AG09319 (cell line): ENCODE measurements at places on chromosomes 5 and 9.

DNA sequence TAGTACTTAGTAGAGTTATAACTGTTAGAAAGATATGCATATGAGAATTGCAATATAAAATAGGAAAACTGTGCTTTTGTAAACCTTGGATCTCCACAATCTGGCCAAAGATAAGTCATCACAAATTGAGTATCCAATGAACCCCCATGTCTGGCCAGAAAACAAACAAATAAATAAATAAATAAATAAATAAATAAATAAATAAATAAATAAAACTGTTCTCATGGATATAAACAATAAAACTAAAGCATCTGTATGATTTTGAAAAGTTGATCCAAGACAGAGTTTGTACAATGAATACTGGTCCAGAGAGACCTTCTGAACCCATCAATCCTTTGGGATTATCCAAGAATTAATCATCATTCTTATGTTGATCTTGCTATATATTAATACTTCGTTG lies 367.6 kb upstream of the CDH9 start:
- no peak for DNase-seq

DNA sequence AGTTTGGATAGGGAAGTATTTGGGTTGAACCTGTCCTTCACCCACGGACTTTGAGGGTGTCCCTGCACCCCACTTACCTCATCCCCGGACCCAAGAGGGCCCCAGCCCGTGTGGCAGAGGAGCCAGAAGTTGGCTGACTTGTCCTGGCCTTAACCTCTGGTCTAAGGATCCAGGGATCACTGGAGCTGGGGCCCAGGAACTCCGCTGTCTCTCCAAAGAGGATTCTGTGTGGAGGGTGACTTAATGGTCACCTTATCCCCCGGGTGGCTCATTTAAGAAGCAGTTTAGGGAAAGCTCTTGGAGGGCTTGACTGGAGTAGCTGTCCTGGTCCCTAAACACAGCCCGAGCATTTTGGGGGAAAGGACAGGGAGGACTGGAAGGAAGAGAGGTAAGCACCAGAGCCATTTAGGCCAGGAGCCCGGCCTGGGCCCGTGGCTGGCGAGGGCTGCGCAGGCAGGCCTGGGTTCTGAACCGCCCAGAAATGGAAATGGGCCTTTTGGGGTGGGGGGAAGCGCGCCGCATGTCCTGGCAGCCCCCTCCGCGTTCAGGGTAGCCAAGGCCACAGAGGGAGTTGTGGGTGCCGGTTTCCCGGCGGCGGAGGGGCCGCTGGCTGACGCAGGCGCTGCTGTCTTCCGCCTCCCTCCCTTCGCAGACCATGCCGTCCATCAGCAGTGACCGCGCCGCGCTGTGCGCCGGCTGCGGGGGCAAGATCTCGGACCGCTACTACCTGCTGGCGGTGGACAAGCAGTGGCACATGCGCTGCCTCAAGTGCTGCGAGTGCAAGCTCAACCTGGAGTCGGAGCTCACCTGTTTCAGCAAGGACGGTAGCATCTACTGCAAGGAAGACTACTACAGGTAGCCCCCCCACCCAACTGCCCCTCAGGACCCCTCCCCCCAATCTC lies 2.0 kb downstream of the LHX2 start:
- no peak for DNase-seq

DNA sequence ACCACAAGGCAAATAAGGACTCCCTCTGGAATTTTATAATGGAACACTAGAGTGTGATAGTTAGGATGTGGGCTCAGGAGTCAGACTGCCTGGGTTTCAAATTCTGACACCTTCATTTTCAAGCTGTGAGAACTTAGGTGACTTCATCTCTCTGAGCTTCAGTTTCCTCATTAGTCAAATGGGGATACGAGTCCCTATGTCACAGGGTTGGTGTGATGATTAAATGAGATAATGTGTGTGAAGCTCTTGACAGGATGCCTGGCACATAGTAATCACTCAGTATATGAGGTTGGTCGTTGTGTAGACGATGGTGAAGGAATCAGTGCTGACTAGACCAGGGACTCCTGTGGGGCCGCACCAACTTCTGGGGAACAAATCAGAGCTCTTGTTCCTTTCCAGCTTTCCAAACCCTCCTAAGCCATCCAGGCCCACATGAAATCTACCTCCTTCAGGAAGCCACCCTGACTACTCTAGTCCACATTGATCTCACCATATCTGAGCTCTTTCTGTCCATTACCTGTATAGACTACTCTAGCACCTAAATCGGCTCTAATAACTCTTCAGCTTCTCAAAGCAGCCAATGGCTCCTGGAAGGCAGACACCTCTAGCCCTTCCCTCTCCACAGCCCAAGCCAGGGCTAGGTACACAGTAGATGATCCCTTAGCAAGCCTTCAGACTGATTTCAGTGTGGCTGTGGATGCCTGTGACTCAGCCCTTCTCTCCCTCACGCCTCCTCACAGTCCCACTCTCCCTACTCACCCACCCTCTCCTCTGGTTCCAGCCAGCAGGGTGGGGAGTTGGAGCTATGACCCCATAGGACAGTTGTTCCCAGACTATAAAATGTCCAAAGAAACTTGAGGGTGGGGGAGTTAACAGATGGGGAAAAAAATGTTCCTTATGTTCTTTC lies 2.5 kb upstream of the TCF7 start:
- DNase-seq, result no peak

GRCh38 chr5:109584986-109585599 lies 104.6 kb upstream of the MAN2A1 start:
- no peak for DNase-seq

- no peak for DNase-seq
Observed at GRCh38 chr9:130305381-130305780, 39.8 kb downstream of the HMCN2 start.

GRCh38 chr9:25542319-25542718 lies 135.9 kb downstream of the TUSC1 start:
- DNase-seq, result no peak

GRCh38 chr5:103021314-103021713 lies 98.6 kb downstream of the GIN1 start:
- no peak for DNase-seq

DNA sequence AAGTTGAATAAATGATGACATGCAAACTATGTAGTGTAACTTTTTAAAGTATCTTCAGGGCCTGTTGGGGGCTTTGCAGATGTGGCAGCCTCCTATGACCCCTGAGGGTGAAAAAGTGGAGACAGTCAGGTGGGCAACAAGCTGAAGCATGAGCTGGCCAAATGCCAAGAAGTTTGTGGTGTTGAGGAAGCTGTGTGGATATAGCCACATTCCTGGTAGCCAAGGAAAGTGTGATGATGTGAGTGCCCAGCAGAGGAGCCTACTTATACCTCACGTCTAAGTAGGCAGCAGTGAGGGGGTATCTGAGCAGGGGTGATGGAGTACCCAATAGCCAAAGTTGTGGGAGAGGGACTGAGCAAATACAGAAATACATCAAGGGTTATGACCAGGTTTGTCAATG lies 621.2 kb upstream of the CDH6 start:
- DNase-seq, result no peak

DNA sequence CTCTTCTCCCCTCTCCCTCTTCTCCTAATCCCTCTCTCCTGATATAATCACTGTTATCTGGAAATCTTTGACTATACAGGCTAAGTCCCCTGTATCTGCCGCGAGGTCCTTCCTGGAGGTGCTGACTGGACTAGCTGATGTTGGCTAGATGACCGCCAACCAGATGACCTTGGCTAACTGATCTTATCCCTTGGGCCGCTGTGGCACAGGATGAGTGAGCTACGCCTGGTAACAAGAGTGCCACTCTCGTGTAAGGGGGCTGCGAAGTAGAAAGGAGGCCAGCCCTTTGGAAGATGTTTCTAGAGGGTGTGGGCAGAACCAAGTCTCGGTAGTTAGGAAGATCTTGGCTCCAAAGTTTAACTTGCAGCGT lies 345 bp upstream of the PRRC1 start:
- no peak for DNase-seq

- no peak for DNase-seq
Observed at GRCh38 chr9:10331157-10331556, 281.6 kb downstream of the PTPRD start.

GRCh38 chr9:87500491-87501270 lies 3.0 kb downstream of the DAPK1 start:
- no peak for DNase-seq

- DNase-seq, result no peak
Observed at GRCh38 chr9:6676254-6676921, 30.9 kb upstream of the GLDC start.

DNA sequence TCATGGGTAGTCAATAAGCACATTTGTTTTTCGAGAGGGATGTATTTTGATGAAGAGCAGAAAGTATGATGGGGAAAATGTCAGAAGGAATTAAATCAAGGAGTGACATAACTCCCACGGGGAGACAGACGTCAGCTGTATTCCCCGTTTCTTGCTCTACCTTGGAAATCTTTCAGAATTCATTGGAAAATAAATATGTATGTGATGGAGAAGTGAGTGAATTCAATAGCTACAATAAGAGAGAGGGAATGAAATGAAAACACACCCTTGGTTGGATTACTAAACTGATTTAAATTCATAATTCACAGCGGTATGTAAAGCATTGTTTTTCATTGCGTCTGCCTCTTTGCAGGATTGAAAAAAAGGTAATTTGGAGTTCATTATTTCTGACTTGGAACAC lies 209.7 kb upstream of the KLF4 start:
- DNase-seq, result no peak

DNA sequence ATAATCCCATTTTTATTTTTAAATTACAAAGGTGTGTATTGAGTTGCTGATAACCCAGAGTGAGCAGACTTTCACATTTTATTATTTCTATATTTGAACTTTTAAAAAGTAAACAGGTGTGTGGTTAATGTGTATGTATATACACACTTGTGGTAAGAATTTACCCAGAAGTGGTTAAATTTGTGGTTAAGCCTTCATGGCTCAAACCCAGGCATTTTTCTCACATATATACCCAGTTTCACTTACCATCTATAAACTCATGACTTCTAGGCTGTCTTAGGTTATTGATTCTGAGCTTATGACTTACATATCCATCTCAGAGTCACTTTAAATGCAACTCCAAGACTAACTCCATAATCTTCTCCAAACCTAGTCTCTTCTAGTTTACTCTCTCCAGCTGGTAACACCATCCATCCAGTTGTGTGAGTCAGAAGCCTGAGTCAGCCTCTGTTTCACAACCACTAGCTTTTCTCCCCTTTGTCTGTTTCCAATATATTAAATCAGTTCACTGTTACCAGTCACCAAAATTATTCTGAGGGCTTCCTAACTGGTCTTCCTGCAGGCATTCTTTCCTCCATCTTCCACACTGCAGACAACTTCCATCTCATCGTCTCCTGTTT lies 20.2 kb downstream of the ZBED3 start:
- DNase-seq, result peak; percentile 43

- DNase-seq, result no peak
Observed at GRCh38 chr5:54778783-54779182, 206.6 kb downstream of the ESM1 start.

GRCh38 chr5:62486672-62487071 lies 74.1 kb downstream of the IPO11 start:
- DNase-seq, result no peak

GRCh38 chr5:102790748-102791147 lies 35.6 kb downstream of the PAM start:
- no peak for DNase-seq

DNA sequence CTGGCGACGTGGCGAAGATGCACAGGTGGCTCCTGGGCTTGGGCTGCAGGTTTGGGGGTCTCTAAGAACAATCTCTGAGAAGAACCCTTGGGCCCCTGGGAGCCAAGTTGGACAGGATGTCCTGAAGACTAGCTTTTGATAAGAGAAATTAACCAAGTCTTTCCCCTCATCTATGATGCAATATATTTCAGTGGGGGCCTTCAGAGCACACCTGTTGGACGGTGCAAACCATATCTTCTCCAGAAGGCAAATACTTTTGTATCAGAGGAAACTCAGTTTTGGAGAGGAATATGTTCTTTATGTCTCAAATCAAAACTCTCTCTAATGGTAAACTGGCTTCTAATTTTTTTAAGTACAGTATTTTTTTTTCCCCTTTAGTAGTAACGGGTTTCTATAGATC lies 28.6 kb downstream of the OTULIN start:
- DNase-seq, result no peak

DNA sequence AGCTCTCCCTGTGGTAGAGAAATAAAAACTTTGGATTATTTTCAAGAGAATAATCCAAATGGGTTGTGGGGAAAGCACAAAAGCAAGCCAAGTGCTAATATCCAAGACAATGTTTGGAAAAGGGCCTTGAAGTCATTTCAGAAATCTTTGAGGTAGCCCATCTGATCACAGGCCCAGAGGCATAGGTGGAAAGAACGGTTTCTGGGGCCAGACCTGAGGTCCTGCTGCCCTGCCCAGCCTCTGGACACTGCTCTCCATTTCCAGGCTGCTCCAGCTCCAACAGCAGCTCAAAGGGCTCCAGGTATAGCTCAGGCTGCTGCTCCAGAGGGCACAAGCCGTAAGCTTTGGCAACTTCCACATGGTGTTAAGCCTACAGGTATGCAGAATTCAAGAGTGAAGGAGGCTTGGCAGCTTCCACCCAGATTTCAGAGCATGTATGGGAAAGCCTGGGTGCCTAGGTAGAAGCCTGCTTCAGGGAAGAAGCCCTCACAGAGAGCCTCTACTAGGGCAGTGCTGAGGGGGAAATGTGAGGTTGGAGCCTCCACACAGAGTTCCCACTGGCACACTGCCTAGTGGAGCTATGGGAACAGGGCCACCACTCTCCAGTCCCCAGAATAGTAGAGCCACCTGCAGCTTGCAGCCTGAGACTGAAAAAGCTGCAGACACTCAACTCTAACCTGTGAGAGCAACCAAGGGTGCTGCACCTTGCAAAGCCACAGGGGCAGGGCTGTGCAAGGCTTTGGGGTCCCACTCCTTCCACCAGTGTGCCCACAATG lies 133.1 kb downstream of the PIK3R1 start:
- no peak for DNase-seq

DNA sequence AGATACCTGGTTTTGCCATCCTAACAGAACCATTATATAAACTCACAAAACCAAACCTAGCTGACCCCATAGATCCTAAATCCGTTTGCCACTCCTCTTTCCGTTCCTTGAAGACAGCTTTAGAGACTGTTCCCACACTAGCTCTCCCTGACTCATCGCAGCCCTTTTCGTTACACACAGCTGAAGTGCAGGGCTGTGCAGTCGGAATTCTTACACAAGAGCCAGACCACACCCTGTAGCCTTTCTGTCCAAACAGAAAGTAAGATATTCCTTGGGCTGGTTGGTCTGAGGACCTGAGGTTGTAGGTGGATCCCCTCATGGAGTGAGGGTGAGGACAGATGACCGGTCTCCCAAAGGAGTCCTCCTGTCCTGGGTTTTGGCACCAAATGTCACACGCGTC lies 56.7 kb upstream of the NAA35 start:
- no peak for DNase-seq

DNA sequence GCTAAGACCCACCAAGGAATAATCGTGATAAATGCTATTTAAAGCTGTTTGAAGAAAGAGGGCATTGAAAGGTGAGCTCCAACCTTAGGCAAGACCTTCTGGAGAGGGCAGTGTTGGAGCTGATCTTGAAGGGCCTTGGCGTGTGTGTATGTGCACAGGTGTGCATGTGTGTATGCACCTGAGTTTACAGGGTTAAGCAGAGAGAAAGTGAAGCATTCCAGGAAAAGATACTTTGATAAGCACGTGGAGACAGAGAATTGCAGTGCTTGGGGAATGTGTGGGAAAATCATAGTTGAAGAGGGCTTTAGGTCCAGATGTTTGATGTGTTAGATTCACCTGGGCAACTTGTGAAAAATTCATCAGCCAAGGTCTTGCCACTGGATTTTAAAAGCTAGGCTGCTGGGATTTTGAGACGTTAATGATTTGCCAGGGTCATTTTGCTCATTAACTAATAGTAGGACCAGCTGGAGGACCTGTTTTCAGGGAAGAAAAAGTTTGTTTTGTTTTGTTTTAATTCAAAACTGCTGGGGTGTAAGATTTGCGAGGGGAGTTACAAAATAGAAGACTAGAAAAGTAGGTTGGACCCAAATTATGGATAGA lies 78.3 kb upstream of the ANKRD55 start:
- DNase-seq, result no peak
